ENCODE measurements at places on chromosomes 3 and 15. TPM values are rescaled to one million over a fixed set of nuclear protein-coding genes. Genes with fewer than 3 reads are reported as not detected.

GRCh38 chr15:89358435-89358754, 23.8 kb upstream of the POLG start:
- DNase-seq = no peak

DNA sequence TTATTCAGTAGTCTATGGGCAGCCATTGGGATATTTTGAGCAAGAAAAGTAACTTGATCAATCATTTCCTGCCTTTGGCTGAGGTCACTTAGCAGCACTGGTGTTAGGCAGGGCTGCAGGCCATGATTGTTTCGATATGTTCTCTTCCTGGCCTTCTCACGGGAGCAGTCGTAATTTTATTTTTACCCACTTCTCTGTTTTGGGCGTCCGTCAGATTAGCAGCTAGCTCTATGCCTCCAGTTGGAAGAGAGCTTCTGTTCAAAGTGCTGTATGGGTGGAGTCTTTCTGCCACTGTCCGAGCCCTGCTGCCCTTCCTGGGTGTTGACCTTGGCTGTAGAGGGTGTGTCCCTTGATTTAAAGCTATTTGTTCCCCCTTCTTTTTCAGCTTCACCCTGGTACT, 123.4 kb upstream of the ROPN1 start:
- no peak for DNase-seq

GRCh38 chr3:181791056-181791955, 79.6 kb downstream of the SOX2 start:
- DNase-seq = no peak

DNA sequence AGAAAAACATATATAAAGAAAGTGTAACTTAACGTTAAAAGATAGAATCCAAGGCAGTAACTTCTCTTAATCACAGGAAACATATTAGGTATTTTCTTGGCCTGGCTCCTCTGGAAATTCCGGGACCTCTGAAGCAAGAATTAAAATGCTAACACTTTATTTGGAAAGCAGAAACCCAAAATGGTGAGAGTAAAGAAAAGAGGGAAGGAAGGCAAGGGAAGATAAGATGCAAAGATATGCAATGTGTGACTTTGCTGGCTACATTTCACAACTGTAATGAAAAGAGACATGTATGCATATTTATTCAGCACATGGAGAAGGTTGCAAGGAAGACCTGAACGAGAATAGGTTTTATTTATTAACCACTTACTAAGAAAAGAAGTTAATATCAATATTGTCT, 372.5 kb downstream of the TBL1XR1 start:
- DNase-seq = no peak

DNA sequence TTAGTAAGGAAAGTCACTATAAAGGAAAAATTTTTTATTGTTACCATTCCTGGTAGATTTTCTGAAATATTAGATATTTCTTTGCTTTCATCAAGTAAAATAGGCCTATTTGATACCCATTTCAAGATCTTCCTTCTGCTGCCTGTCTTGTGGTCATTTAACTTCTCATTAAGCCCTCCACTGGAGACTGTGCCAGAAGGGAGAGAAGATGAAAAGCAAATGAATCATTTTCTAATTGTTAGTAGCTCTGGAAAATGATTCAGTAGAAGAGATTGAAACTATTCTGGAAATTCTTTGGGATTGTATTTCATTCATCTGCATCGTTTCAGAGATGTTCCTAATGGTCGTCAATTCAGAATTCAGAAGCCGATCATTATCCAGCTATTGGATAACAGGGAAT, 3.2 kb downstream of the KCTD6 start:
- no peak for DNase-seq

GRCh38 chr15:29135702-29136646, 133.6 kb downstream of the NSMCE3 start:
- DNase-seq = no peak

DNA sequence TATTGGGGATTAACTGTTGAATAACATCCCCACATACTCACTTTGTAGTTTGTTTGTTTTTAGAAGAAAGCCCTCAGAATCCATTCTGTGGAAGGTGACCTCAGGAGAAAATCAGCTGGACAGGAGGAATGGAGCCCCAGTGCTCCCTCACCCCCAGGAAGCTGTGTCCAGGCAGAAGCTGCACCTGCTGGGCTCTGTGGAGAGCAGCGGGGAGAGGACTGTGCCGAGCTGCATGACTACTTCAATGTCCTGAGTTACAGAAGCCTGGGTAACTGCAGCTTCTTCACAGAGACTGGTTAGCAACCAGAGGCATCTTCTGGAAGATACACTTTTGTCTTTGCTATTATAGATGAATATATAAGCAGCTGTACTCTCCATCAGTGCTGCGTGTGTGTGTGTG, 14.0 kb downstream of the TIGIT start:
- no peak for DNase-seq

DNA sequence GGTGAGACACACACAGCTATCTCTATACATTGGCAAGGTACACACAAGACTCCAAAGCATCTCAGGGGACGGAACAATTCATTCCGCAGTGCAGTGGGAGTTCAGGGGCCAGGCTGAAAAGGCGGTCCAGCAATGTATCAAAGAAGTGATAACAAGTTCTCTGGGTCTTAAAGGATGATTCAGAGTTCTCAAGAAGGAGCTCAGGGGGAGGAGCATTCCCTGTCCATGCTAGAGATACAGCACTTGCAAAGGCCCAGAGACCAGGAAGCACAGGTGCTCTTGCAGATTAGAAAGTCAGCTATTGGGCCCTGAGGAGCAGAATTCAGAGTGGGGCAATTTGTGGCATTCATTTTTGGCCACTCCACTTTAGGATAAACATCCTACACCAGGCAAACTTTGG, 34.9 kb downstream of the MECOM start:
- DNase-seq = no peak

- DNase-seq = no peak
Measured at GRCh38 chr15:84949845-84950569, 31.6 kb upstream of the PDE8A start.

GRCh38 chr3:84960581-84960980, 1.8 kb downstream of the CADM2 start:
- no peak for DNase-seq

- no peak for DNase-seq
Measured at GRCh38 chr15:60527456-60527855, 48.5 kb upstream of the ICE2 start.

DNA sequence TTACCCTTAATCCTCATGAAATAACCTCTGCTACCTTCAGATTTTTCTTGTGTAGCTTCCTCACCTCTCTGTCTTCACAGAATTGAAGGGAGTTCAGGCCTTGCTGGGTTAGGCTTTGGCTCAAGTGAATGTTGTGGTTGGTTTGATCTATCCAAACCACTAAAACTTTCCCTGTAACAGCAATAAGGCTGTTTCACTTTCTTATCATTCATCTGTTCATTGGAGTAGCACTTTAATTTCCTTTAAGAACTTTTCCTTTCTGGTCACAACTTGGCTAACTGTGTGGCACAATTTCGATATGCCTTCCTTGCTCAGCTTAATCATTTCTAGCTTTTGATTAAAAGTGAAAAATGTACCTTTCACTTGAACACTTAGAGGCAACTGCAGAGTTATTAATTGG, 129.8 kb downstream of the NR1I2 start:
- DNase-seq = no peak

- no peak for DNase-seq
Measured at GRCh38 chr15:89007989-89008388, 80.3 kb upstream of the ABHD2 start.

DNA sequence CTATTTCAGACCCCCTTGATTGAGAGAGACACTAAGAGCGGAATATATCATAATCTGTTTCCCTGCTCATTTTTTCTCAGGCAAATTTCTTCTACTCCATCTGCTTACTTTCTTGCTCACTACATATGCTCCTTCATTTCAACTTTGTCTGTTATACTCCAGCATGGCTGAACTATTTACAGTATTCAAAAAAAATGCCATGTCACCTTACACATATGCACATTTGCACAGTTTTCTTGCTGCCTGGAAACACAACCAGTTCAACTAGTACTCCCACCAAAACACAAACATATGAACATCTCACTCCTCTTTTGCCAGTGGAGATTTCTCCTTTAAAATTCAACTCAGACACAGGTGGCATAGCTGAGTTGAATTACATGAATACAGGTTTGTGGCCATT, 1142.1 kb upstream of the CADM2 start:
- DNase-seq = no peak

AHSG gene
- not detected for total RNA-seq

CCR9 gene
- total RNA-seq = not detected

RNU5B-1 gene
- total RNA-seq = not detected

POPDC2 gene
- 0.17 TPM for total RNA-seq

NDUFB4 gene
- total RNA-seq = 120 TPM
